Central memory CD4-positive, alpha-beta T cell (primary cell): ENCODE measurements at places on chromosomes 4 and X.

GRCh38 chr4:53622739-53623151 is 31.5 kb upstream of the LNX1 start:
- no peak for DNase-seq

DNA sequence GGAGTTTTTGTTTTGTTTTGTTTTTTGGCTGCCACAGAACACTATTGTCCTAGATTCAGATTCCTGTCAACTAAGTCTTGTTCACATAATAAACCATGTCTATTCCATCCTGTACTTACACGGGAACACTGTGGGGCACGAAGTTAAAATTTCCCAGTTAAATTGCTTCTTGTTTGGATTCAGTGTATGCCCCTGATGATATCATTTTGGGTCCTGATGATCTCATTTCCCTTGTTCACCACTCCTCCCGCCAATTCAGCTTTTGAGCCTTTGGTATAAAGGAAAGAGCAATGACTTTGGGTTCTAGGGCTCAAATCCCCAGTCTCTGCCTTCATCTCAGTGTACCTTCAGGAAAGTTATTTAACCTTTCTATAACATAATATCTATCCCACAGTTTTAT is 333.5 kb downstream of the FBXW7 start:
- DNase-seq: no peak

- no peak for DNase-seq
Measured at GRCh38 chrX:130299279-130300009, 30.7 kb upstream of the ZNF280C start.

DNA sequence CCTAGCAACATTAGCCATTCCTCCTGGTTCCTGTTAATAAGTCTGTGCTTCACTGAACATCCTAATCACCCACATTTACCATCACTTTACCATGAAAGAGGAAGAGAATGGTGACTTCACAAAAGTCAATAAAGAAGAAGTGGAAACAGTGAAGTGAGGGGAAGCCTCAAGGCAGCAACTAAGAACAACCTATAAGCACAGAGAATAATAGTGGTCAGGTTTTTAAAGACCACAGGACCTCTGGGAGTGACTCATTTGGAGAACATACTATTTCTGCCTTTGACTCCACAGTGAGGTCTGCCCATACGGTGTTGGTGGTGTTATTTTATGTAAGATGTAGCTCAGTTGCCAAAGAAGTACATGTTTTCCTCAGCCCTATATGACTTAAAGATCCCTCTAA is 86.0 kb upstream of the TET2 start:
- no peak for DNase-seq

DNA sequence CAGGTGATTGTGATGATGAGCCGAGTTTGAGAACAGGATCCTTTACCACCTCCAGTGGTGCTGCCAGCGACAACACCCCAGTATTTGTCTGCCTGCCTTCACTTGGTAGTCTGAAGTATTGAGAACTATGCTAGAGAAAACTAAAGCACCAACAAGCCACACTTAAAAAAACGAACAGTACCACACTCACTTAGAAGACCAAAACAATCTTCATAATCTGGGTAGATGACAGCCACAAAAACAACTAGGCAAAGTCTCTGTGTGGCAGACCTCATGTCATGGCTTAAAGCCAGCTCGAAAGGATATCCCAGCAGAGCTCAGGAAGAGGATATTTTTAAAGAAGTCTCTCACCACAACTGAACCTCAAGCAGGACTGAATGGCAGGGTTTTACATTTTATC is 236.0 kb downstream of the GPC3 start:
- peak; percentile 22 for DNase-seq
